ENCODE measurements at places on chromosomes 6 and 20.

DNA sequence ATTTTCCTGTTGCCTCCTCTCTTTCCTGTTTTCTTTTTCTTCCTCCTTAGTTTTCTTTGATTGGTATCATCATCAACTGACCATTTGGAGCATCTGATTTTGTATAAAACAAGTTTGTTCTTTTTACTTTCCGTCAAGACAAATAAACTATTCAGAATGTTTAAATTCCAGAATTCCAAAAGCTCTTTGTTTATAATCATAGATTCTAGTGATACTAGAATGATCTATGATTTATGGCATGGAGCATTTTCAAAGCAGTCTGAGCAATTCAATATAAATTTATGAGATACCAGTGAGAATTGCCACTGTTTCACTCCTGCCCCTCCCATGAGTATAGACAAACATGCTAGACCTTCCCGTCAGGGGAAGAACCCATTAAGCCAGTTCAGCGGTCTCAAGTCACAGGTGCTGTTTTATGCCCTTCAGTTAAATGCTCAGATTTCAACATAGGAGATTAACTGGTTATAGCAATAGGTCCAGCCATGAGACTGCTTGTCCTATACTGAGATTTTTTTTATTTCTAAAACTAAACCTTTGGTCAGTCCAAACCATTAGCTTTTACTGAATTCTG, 60.7 kb downstream of the GRIK2 start:
- no peak for DNase-seq

DNA sequence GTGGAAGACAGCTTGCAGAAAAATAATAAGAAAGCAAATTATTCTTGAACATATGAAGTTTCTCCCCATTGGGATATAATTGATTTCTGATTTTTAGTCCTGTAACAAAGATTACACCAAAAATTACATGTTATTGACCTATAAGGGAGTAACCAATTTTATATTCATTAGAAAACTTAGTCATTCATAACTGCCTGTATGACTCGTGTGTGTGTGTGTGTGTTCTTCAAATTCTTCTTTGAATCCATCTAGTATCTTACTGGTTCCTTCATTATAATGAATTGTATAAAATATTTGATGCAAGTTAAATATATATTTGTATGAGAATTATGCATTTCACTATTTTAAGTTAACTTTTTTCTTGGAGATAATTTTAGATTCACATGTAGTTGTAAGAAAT, 310.4 kb downstream of the HAO1 start:
- DNase-seq, result no peak

DNA sequence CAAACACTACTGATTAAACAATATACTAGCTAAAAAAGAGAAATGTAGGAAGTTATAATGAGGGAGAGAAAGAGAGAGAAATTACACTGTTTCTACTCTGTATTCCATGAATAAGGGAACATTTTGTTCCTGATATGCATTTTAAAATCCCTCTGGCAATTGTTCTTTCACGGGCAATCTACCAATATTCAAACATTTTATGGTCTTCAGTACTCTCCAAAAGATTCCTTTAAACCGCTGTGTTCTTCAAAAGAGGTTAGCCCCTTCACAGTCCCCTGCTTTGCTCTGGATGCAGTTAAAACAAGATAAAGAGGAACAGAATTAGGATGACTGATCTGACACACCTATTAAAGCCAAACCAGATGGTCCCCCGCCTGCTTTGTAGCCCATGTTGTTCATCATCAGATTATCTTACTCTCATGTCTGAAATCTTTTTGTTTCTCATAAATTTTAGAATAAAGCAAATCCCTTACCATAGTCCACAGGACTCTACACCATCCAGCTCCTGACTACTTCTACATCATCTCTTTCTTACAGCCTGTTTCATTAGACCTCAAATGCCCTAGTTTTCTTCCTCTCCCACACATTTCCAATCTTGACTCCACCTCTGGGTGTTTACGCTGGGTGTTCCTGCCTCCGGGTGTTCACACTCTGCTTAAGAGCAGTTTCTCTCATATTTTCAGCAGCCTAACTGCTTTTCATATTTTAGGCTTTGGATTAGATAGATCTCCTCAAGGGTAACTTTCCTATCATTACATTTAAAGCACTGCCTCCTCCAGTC, 399.7 kb downstream of the COL12A1 start:
- no peak for DNase-seq

GRCh38 chr6:35716798-35717197, 20.0 kb upstream of the ARMC12 start:
- DNase-seq, result no peak

DNA sequence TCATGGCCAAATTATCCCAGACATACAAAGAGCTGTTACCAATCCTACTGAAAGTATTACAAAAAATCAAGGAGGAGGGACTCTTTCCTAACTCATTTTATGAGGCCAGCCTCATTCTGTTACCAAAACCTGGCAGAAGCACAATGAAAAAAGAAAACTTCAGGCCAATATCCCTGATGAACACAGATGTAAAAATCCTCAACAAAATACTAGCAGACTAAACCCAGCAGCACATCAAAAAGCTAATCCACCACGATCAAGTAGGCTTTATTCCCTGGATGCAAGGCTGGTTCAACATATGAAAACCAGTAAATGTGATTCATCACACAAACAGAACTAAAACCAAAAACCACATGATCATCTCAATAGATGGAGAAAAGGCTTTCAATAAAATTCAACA, 109.2 kb downstream of the C6orf118 start:
- DNase-seq, result no peak

DNA sequence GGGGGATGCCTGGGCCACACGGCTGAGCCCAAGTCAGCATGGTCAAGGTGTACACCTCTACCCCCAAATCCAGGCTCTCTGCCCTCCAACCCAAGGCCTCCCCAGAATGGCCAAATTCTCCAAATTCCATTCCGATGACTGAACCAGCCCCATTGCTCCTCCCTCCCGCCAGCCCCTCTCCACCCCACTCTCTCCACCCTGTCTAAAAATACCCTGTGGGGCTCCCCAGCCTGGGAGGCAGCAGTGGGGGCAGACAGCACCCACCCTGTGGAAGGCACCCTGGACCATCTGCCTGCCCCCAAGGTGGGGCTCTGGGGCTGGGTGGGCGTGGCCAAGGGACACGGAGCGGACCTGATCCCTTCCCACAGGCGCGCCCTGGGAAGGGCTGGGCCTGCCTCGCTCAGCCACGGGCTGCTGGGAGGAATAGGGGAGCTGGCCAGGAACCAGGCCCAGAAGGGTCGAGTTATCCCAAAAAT, 11.4 kb downstream of the TEAD3 start:
- DNase-seq, result peak; percentile 65

DNA sequence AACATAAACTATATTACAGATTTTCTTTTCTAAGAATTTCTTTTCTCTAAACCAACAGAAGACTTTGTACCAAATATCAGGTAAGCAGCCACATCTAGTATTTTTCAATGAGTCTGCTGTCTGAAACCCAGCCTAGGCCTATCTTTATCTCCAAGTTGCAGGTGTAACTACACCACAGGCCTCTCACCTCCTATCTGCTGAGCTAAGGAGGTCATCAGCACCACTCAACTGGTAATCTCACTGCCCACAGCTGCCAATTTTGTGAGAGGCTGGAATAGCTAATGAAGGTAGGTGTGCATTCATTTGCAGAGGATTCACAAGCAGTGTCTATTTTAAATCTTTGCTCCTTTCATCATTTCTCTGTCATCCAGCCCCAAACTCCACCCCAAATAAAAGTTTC, 584.8 kb downstream of the HDGFL1 start:
- no peak for DNase-seq

- peak; percentile 29 for DNase-seq
Measured at GRCh38 chr6:163416557-163417253, 2.2 kb downstream of the QKI start.

DNA sequence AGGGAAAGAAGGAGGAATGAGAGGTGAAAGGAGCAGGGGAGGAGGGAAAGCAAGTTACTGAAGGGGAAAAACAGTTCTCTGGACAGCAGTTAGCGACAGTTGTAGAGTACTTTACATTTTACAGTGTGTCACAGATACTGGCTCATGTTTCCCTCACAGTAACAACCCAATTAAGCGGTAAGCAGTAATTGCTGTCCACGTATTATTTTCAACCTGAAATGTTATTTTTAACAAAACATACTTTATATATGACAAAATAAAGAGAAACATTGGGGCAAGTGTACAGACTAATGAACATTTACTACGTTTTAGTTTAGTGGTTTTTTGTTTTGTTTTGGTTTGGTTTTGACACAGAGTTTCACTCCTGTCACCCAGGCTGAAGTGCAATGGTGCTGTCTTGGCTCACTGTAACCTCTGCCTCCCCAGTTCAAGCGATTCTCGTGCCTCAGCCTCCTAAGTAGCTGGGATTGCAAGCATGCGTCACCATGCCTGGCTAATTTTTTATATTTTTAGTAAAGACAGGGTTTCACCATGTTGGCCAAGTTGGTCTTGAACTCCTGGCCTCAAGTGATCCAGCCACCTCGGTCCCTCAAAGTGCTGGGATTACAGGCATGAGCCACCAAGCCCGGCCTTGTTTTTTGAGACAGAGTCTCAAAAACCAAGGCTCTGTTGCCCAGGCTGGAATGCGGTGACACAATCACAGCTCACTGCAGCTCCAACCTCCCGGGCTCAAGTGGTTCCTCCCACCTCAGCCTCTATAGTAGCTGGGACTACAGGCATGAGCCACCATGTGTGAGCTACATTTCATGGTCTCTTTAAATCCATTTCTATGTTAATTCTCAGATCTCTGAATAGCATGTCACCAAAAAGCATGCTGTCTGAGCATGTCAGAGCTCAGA, 22.6 kb upstream of the BTN3A2 start:
- DNase-seq, result no peak

GRCh38 chr6:169489563-169490245, 212.1 kb downstream of the WDR27 start:
- DNase-seq, result no peak

- DNase-seq, result peak; percentile 85
Measured at GRCh38 chr6:157954150-157955117, 27.2 kb upstream of the SYNJ2 start.

GRCh38 chr6:11260249-11261038, 28.0 kb upstream of the NEDD9 start:
- DNase-seq, result no peak

DNA sequence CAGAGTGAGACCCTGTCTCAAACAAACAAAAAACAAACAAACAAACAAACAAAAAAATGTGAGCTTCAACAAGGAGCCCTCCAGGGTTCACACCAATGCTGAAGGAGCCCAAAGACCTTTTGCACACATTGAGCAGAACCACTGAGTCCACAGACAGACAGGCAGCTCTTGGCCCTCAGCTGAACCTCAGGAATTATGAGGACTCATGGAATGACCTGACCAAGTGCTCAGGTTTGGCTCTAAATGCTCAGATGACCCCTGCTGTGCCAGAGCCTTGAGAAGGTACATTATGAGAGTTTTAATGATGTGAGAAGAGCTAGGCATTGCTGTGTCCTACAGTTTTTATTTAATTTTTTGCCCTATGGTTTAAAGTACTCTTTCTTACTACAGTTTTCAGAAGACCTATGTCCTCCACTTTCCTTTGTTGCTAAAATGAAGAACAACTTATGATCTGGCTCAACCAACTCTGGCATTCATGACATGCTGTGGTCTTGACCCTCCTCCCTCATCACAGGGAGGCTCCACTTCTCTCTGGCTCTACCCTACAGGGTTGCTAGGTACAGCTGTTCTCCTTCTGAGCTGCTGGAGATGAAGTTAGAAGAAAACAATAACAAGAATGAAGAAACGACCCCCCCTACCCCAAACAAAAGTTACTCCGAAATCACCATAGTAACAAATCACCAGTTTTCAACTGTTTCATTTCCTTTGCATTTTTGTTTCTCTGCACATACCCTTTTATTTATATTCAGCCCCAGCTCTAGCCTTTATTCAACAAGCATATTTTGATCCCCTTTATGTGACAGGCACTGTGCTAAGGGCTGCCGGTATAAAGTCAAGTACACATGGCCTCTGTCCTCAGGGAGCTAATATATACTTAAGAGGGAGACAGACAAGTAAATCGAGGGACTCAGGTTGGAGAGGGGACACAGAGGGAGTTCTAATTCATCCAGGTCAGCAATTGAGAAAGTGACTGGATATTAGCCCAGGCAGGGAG, 128.7 kb upstream of the TRAF3IP2 start:
- DNase-seq, result no peak

- no peak for DNase-seq
Measured at GRCh38 chr20:41142919-41143318, 5.6 kb downstream of the PLCG1 start.

DNA sequence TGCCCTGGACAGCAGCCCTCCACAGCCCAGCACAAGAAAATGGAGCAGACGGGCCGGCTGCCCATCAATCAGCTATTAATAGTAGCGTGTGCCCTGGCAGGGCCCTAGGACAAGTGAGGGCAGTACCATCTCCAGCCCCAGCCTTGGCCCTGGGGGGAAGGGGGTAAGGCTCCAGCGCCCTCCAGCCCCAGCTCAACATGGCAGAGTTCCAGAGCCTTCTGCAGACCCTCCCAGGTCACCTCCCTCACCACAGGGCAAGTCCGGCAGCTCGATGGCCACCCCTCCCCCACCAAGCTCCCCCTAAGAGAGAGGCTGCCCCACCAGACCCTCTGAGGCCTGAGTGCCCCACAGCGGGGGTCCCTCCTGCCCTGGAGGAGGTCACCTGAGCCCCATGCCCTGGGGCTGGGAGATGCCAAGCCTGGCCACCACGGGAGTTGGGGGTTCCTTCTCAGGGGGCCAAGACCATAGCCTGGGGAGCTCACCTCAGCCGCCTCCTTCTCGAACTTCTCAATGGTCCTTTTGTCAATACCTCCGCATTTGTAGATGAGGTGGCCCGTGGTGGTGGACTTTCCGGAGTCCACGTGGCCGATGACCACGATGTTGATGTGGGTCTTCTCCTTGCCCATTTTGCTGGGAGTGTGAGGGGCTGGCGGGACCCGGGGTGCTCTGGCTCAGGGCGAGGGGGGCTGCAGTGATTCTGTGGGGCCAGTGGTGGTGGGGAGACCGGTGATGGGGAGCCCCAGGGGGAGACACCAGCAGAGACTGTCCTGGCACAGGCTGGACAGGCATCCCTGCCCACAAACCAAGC, 1.5 kb downstream of the EEF1A2 start:
- no peak for DNase-seq

- DNase-seq, result no peak
Measured at GRCh38 chr20:17725094-17725835, 25.5 kb downstream of the BANF2 start.

GRCh38 chr20:36462440-36463211, 78.7 kb upstream of the MYL9 start:
- DNase-seq, result no peak

DNA sequence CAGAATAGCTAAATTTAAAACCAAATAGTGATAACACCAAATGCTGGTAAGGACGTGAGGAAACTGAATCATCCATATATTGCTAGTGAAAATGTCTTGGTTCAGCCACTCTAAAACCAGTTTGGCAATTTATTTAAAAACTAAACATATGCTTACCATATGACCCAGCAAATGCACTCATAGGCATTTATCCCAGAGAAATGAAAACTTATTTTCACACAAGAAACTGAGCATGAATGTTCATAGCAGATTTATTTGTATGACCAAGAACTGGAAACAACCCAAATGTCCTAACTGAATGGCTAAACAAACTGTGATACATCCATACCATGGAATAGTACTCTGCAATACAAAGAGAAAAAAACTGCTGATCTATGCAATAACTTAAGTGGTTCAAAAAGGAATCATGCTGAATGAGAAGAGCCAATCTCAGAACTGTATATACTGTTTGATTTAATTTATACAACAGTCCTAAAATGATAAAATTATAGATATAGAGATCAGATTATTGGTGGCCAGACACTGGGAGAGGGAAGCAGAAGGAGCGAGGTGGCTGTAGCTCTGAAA, 115.6 kb upstream of the ADGRF1 start:
- no peak for DNase-seq
